Tibial nerve (tissue), 4 donors: ENCODE measurements at places on chromosomes 11 and 22.

DNA sequence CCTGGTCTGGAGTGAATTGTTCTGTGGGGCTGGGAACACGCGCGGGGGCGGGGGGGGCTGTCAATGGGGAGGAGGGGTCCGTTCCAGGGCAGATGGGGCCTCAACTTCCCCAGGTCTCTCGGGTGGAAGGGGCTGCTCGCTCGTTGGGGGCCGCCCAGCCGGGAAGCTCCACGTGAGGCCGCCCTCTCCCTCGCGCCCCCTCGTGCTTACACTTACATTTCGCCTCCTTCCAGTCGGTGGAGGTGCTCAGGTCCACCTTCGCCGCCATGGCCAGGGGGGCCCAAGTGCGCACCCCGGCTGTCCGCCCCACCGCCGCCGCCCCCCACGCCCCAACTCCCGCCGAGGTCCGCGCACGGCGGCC is 452 bp downstream of the MACROD1 start:
- DNase-seq = no peak

GRCh38 chr11:83011333-83012167 is 60.1 kb downstream of the RAB30 start:
- no peak for DNase-seq

DNA sequence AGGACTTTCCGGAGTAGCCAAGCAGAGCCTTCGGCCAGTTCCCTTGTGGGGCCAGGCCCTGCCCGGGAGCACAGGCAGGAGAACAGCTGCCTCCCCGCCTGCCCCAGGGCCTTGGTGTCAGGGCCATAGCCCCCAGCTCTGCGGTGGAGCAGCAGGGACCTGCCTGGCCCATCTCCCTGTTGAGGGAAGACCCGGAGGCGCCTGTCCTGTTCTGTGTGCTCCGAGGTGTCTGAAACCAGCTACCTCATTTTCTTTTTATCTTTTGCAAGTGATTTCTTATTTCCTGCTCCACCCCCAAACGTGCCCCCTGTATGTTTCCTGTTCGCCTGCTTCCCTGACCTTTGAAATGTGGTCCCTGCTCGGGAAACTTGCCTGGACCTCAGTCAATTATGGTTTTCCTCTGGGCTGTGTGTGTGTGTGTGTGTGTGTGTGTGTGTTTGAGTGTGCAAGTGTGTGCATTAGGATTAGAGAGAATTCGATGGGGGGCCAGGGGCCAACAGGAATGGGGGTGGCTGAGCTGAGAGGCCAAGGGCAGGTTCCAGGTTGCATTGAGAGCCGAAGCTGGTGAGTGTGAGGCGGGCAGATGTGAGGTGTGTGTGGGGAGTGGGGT is 19.1 kb downstream of the LRP5 start:
- no peak for DNase-seq

DNA sequence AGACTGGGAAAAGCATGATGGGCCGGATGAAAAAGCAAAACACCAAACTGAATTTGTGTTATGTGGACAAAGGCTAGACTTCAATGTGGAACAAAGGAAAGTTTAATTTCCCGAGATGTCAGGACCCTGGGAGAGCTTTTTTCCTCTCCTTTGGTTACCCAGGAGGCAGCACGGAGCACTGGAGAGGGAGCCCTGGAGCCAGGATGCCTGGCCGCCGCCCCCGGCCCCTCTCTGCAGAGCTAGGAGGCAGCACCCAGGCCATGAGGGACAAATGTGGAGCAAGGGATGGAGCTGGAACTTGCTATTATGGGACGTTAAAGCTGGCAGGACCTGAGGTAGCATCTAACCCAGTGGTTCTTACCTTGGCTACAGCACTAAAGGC is 108.9 kb downstream of the MORC2 start:
- no peak for DNase-seq

- DNase-seq = no peak
These were observed 5.8 kb upstream of the OR5B2 start for GRCh38 chr11:58433638-58434203.

DNA sequence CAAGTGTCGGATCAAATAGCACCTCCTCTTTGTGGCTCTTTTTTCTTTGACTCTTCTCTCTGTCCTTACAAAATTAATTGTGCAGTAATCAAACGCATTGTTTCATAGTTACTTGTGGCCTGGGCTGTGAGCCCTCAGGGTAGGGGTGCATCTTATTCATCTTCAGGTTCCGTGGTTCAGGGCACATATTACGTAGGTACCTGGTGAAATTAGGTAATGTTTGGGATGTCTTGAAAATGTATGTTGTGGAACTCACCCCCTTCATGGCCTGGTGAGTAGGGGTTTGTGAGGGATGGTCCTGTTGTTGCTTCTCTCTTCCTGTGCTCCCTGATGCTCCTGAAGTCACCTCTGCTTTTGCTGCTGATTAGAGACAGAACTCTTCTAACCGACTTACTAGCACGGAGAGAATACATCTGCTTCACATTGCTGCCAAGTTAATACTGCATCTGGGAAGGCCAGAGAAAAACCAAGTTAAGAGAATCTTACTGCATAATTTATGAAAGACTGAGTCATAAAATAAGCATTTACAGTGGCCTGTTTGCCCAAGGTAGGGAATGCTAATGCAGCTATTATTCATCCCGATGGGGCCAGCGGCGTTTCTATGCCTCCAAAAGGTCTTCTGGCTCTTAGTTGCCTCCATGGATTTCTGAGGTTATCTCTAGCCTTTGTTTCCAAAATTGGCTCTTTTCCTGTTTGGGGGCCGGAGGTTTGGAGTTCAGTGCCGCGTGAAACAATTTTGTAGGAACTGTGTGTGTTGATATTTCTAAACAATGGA is 66.9 kb downstream of the TBC1D22A start:
- DNase-seq = no peak
